ENCODE measurements at places on chromosomes 12 and 14.

- no peak for DNase-seq
Measured at GRCh38 chr12:62689042-62689839, 222.6 kb downstream of the MON2 start.

DNA sequence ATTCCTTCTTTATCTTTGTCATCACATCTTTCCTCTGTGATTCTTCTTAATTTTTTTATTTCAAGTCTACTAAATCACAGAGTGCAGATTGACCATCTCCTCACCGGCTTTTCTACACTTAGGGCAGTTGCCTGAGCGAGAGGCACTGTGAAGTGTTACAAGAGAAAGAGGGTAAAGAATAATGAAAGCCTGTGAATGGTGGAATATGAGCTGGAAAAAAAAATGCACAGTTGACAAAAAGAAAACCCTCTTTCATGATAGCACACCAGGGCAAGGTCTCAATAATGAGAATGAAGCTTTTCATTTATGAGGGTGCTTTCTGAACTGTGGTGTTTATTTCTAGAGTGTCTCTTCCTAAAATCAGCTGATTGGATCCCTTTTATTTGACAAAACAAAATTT, 106.2 kb upstream of the PDE3A start:
- DNase-seq, result no peak

DNA sequence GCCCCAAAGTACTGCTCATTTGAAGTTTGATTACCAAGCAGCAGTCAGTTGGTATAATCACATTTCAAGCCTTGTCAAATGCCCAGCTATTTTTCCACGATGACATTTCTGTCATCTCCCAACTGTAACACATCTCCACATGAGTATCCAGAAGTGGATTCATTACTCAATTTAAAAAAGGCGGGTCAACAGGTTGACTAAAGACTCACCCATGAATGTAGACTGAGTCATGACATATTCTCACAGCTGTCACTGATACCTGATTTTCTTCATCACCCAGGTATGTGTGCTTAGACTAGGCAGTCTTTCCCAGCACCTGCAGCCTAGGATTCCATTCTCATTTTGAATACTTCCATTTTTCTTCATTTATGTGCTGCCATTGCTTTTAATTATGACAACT, 75.1 kb upstream of the DBX2 start:
- DNase-seq, result no peak

- DNase-seq, result no peak
Measured at GRCh38 chr14:67444395-67444794, 32.4 kb upstream of the PLEK2 start.

GRCh38 chr12:16618256-16618655, 12.3 kb upstream of the LMO3 start:
- DNase-seq, result no peak

DNA sequence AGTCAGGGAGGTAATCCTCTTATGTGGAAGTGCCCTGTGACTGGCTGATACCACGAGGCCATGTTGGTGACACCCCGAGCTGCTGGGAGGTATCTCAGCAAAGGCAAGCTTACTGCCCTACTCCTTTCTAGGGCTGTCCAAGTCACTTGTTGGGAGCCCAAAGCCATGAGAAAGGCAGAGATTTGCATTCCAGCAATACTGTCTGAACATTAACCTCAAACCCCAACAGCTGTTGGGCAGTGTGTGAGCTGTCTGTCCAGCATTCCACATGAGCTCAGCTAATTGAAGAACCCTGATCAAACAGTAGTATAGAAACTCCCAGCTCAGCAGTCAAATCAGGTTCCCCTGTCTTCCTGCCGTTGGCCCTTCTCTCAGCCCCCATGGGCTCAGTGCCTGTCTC, 9.2 kb downstream of the ABHD4 start:
- no peak for DNase-seq

DNA sequence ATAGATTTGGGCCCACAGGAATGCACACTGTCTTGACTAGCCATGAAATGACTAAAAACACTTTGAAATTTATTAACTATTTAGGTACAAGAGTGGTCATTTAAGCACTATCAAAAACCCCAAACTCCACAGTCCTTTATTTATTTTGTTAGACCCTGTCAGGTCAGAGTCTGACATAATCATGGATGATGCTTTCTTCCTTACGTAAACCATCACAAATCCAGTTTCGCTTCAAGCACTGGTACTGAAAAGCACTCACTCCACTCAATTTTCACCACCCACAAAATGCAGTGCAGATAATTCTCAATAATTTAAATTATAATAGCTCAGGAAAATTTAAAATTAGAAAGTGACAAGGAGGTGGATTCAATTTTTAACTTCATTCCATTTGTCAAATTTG, 25.8 kb downstream of the PPP2R5E start:
- DNase-seq, result no peak

DNA sequence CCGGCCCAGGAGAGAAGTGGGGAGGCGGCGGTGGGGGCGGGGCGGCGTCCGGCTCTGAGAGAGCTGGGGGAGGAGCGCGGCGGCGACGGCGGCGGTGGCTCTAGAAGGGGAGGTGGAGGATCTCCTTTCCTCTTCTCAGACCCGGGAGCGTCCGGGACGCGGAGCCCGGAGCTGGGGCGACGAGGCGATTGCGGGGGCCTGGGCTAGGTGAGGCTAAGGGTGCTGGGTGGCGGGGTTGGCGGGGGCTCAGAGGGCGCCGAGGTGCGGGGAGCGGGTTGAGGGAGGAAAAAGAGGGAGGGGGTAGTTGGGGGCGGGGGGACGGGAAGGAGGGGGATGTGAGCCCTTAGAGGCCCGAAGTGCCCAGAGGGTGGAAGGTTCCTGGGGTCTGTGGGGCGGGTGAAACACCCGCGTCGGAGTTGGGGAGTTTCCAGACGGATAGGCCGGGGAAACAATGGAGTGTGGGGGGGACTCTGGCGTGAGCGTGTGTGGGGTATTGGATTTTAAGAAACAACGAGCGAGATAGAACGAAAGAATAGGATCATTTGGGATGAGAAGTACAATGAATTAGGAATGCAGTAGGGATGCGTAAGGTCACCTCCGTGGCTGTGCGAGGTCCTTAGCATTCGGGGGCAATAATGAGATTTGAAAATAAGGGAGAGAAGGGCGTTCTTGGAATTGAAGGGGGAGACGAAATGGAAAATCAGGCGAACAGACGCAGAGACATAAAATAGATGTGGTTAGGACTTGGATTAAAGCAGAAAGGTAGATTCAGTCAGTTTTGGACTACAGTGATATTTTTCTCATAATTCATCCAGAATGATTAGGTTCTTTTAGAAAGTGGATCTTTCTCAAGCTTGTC, at the start of gene SPATS2:
SPATS2 (plus strand) TSS at position 82 of the 859 bp plus-strand sequence. CDS start 93,551 bp downstream, outside the sequence.
- DNase-seq, result no peak

GRCh38 chr14:35826952-35827416, 846 bp downstream of the BRMS1L start:
- DNase-seq, result no peak

- DNase-seq, result no peak
Measured at GRCh38 chr12:118541071-118541470, 164.7 kb downstream of the SUDS3 start.

- no peak for DNase-seq
Measured at GRCh38 chr12:108881953-108882352, 2.1 kb downstream of the DAO start.

- DNase-seq, result no peak
Measured at GRCh38 chr14:58944343-58944967, 244.0 kb upstream of the DAAM1 start.

- DNase-seq, result no peak
Measured at GRCh38 chr14:54669721-54670561, 103.0 kb downstream of the SAMD4A start.

GRCh38 chr14:73260574-73260973, 23.3 kb downstream of the PAPLN start:
- DNase-seq, result no peak

DNA sequence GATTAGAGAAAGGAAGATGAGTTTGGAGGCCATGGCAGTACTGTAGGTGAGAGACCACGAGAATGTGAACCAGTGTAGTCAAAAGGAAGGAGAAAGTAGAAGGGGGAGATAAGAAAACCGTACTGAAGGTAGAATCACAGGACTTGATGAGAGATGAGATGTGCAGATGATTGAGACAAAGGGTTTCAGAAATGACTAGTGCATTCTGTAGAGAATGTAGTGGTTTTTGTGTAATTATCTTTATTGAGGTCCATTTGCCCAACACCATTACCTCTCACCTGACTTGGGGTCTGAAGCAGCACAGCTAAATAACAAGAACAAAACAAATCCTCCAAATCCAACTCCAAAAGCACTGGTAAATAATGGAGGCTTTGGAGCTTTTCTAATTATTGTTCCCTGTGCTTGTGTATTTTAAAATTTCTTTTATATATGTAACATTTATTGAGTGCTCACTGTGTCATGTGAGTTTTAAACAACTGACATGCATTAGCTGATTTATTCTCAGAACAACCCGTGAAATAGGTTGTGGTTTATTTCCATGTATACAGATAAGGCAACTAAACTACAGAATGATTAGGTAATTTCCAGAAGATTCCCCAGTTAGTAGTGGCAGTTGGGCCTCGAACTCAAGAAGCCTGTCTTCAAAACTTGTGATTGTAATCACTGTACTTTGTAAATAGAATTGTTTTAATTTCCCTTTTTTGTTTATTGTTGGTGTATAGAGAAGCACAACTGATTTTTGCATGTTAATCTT, 390.0 kb downstream of the AEBP2 start:
- DNase-seq, result no peak

DNA sequence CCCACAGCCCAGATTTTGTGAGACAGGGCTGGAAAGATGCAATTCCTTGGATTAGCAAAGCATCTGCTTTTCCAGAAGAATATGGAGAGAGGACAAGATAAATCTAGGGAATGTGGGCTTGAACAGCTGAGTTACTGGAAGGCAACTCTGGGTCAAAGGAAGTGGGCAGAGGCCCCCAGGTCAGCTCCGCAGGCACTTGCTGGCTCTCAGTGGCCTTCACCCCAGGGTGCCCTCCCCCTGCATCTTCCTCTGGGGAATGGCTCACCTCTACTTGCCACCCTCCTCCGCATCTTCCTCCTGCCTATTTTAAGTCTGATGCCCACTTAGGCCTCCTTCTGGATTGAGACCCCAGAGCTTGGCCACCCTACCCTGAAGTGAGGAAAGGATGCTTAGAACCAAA, 10.5 kb upstream of the PNMA1 start:
- DNase-seq, result no peak

DNA sequence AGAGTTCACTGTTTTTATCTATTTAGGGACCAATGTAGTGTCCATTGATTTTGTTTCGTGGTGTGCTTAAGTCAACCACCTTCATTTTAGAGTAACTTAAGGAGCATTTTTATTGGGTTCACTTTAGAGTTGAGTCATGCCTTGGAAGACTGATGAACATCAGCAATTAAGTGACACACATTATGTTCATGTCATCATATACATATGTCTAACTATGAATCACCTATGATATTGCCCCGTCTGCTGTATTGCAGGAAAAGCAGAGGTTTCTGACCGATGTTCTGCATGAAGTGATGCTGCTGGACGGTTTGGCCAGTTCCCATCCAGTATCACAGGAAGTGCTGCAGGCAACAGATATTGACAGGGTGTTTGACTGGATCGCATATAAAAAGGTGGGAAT, 227.1 kb downstream of the TRHDE start:
- DNase-seq, result no peak

DNA sequence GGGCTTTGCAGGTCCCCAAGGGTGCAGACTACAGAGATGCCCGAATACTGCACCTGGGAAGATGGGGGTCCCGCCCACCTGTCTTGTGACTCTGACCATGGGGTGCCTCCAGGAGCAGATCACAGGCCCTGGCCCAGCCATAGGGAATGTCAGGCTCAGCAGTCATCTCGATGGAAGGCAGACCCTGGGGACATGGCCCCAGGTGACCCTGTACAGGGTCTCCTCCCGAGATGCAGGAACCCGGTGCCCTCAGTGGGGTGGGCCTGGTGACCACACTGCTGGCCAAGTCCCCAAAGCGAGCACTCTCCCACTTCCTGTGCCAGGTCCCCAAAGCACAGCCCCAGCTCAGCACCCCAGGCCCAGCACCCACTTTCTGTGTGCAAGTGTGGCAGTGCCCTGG, 903.7 kb upstream of the USP15 start:
- no peak for DNase-seq

- no peak for DNase-seq
Measured at GRCh38 chr14:32722631-32723183, 216.0 kb upstream of the NPAS3 start.

DNA sequence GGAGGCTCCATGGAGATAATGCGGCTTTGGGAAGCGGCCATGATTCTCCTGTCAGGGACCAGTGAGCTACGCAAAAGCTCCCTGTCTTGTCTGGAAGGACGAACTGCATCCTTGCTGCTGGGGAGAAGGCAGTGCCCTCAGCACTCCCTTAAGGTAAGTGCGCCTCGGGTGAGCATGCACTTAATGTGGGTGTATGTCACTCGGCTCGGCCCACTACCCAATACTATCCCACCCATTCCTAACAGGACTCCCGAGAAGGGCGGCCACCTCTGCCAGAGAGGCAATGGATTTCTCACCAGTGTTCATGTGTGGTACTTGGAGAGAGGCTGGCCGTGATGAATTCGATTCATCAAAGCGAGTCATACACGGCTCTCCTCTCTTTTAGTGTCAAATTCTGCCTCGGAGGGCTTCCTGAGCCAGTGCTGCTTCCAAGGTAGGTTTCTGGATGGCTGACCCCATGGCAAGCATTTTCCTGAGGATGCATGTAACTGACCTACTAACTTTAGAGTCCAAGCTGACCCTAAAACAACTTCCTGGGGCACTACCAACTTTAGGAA, 151.7 kb upstream of the RTL1 start:
- DNase-seq, result no peak

DNA sequence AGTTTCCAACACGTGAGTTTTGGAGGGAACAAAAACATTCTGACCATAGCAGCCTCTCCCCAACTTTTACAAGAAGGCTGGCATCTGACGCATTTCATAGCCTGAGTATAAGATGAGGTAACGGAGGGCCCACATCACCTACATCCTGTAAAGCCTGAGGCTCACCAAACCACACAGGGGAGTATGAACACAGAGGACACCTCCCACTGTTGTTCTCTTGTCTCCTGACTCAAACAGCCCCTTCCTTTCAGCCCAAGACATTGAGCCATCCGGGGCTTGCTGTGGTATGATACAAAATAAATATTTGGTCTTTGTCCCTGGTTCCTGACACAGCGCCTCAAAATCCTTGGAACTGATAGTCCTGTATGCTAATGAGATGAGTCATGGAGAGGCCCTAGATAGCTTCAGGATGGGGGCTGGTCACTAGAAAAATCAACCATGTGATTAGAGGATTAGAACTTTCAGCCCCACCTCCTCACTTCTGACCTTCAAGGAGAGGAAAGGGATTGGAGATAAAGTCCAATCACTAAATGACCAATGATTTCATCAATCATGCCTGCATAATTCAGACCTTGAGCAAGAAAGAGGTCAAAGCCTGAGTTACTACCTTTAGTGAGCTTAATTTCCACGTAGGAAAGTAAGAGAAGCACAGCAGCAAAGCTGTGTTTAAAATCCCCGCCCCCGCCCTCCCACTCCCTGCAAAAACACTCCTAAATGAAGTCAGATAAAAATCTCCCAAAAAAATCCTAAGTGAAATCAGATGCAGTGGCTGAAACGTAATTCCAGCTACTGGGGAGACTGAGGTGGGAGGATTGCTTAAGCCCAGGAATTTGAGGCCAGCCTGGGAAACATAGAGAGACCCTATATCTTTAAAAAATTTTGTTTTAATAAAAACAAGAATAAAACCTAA, 236.4 kb downstream of the PCNX1 start:
- DNase-seq, result no peak

Data from globus pallidus (tissue), 1 donor.